Activated naive CD4-positive, alpha-beta T cell (primary cell): ENCODE measurements at places on chromosomes 3 and 15.

DNA sequence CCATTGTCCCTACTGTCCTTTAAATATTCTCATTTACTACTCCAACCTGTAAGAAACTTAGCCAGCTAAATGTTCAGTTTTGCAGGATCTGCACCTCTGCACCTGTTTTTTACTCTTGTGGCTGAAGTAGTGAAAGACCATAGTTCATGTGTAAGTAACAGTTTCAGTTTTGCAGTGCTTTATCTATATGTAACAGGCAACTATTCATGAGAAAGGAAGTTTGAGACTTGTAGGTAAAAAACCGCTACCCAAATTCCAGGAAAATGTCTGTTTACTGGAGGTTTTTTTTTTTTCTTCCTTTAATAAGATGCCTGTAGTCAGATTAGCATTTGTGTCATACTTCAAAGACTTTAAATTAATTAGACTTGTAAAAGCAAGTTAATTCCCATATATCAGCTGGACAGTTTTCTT lies 25.4 kb upstream of the MBNL1 start:
- no peak for DNase-seq

GRCh38 chr3:72102112-72102616 lies 317.2 kb upstream of the PROK2 start:
- DNase-seq = no peak

DNA sequence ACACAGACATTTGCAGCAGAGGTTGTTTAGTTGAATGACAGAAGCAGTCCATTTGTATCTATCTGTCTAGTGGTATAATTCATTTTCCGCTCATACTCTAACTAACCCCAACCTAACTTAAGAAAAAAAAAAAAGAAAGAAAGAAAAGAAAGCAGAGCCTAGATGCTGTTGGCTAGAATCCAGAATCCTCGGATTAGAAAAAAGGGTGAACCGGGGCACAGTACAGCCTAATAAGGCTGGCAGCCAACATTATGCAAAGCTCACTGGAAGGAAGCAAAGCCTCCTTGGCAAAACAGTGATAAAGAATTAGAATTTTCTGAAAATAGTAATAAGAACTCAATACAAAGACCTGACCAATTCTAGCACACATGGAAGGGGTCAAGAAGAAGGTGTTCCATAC lies 640.8 kb downstream of the TUSC7 start:
- DNase-seq = no peak

GRCh38 chr3:83063446-83063845 lies 1302.0 kb upstream of the GBE1 start:
- DNase-seq = no peak

DNA sequence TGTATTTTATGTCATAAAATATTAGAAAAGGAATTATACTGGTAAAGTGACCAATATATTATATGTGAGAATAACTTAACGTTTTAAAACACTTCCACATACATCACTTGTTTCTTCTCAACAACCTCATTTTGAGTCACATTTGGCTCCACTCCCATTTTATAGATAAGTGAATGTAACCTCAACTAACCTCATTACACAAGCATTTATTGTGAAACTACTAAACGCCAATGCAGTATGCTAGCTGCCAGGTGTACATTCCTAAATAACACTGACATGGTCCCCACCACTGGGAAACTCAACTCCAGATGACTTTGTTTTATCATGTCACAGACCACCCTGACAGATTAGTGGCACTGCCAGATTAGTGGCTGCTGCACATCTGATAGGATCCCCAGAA lies 249.7 kb upstream of the CNTN4 start:
- no peak for DNase-seq

DNA sequence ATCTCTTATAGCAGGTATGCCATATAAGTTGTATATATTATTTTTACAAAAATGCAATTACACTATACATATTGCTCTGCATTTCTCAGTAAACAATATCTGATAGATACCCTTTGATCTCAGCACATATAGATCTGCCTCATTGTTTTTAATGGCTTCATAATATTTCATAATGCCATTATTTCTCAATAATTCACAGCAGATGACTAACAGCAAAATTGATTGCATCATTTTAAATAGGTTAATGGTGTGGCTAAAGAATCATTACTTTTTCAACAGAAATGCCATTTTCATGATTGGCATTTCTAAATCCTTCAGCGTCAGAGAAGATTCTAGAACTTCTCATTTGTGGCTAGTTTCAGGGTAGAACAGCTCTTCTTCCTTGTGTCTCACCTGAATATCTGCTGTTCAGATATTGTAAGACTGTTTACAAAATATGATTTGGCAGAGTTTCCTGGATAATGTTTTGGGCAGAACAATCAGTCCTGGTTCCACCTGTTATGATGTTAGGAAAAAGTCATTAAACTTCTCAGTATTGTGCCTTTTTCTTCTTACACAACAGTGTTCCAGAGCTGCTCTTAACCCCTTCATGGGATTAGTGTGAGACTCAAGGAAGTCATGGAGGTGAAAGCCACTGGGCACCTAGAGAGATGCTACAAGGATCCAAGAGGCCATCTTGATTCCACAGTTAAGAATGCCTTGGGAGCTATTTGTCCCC lies 397.6 kb upstream of the THBS1 start:
- DNase-seq = no peak

GRCh38 chr15:88403351-88403791 lies 63.8 kb downstream of the MRPL46 start:
- no peak for DNase-seq

GRCh38 chr15:31151301-31152233 lies 50.0 kb upstream of the TRPM1 start:
- DNase-seq = no peak
